Brain microvascular endothelial cell (primary cell): ENCODE measurements at places on chromosomes 3 and 15.

DNA sequence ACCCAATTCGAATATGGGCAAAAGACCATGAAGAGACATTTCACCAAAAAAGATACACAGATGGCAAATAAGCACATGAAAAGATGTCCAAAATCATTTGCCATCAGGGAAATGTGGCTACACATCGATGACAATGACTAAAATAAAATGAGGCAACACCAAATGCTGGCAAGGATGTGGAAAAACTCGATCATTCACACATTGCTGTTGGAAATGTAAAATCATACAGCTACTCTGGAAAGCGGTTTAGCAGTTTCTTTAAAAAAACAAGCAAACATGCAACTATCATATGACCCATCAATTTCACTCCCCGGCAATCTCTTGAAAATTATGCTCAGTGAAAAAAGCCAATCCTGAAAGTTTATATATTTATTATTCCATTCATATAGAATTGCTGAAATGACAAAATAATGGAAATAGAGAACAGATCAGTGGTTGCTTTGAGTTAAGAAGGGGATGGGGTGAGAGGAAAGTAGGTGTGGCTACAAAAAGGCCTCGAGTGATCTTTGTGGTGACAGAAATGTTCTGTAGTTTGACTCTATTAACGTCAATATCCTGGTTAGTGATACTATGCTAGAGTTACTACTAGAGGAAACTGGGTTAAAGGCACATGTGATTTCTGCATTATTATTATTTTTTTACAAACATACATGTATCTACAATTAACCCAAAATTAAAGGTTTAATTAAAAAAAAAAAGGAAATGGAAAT lies 45.0 kb downstream of the DLG1 start:
- no peak for DNase-seq

DNA sequence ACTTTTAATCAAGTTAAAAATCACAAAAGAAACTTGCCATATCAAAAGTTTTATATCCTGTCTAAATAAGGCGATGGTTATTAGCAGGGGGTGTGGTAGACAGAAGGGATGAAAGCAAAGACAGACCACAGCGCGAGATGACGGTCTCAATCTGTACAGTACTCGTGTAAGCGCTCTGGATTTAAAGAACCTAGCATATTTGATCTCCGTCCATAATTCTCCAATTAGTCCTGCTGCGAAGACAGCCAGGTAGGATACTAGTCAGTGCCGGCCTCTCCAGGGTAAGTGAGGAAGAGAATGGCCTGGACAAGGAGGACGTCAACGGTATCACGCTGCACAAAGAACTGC lies 701 bp downstream of the SGO1 start:
- peak; percentile 12 for DNase-seq

GRCh38 chr15:63256433-63257274 lies 20.8 kb upstream of the APH1B start:
- peak; percentile 38 for DNase-seq

- DNase-seq: no peak
These were observed 124.0 kb downstream of the RAP2B start for GRCh38 chr3:153285982-153286381.

DNA sequence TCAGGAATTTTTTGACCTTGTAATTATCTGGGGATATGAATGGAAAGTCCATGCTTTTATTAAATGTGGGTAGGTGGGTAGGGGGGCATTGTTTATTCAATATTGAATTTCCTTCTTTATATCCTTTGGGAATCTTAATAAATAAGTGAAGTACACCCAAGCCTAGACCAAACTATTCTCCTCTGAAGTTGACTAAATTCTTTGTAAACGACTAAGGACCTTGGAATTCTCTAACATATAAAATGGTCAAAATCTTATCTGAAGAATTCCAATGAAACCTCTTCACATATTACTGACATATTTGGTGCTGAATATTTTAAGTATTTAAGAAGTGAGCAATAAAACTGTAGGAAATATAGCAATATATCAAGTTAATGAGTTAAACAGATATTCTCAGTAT lies 1432.1 kb upstream of the GBE1 start:
- DNase-seq: no peak

GRCh38 chr15:79595995-79596622 lies 164.0 kb downstream of the MINAR1 start:
- DNase-seq: peak; percentile 16

- no peak for DNase-seq
These were observed 67.4 kb downstream of the XXYLT1 start for GRCh38 chr3:195203606-195204005.

- DNase-seq: no peak
These were observed 867 bp upstream of the DCAF1 start for GRCh38 chr3:51500632-51501131.

GRCh38 chr3:156010829-156011228 lies 109.5 kb upstream of the KCNAB1 start:
- DNase-seq: no peak

DNA sequence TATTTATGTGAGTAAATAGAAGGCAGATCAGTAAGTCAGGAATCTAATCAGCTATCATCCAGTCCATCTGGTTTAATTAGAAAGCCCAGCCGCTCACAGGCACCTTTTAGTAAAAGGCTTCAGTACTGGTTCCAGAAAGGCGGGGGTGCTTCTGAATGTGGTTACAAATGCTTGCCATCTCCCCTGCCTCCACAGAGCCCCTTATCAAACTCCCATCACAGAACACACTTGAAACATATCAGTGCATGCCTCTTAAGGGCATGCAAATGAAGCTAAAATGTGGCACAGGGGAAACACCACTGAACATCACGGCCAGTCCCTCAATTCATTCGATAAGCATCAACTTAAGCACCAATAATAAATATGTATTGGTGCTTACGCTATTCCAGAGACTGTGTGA lies 261.4 kb downstream of the RORA start:
- no peak for DNase-seq

- DNase-seq: no peak
These were observed 897.6 kb upstream of the NR2F2 start for GRCh38 chr15:95432878-95433405.

DNA sequence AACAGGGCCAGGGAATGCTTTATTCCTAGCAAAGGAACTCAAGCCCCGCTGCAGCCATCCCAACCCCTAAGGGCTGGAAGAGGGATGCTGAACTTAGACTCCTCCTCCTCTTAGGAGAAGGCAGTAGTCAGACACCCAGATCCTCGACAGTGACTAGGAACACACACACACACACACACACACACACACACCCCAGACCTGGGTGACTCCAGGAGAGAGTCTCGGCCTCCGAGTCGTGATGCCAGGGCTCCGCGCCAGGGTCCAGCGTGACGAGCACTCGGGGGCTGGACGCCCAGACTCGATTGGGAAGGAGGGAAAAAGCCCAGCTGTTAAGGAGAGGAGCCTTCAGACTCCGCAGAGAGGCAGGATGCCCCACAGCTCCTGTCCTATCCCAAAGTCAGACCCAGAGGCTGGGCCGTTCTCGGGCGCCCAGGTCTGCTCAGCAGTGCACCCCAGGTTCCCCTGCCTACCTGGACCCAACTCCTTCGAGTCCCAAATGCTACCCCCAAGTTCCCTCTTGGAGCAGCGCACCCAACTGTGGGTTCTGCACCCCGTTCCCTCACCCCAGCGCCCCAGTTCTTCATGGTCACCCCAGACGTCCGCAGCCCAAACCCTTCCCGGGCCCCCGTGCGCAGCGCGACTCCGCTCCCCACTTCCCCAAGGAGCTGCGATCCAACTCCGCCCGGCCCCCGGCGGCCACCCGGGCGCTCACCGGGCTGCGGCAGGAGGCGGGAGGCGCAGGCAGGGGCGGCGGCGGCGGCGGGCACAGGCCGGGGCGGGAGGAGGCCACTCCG lies 421 bp downstream of the BMF start:
- DNase-seq: no peak

GRCh38 chr15:25670621-25671020 lies 192.5 kb downstream of the ATP10A start:
- no peak for DNase-seq

DNA sequence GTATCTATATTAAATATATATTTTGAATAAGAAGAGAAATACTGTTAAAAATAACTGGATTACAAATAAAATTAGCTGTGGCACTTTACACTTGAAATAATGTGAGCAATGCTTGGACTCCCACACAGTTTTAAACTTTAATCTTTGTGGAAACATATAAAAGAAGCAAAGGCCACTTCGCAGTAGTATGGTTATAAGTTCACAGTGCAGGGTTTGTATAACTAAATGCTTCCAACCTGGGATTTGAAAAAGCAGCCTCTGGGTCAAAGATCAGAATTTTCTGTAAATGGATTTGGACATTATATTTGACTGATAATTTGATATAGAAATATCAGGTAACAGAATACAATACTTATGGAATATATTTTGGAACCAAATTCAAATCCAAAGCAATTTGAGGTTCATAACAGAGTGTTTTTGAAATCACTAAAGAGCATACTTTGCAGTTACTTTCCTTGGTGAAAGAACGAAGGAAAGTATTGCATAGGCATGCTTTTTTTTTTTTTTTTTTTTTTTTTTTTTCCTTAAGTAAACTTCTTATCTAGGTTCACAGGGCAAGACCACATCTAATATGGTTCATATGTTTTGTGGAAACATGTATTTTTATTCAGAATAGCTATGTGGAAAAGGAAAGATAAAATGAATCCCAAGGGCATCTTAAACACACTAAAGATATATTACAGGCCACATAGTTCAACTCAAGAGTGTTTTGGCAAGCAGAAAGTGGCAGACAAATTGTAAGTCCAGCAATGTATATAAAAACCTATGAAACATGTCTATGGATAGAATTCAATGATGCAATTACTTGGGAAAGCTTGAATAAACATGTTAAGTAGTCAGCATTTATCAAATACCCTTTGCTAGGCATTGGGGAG lies 47.1 kb upstream of the SGO1 start:
- no peak for DNase-seq

DNA sequence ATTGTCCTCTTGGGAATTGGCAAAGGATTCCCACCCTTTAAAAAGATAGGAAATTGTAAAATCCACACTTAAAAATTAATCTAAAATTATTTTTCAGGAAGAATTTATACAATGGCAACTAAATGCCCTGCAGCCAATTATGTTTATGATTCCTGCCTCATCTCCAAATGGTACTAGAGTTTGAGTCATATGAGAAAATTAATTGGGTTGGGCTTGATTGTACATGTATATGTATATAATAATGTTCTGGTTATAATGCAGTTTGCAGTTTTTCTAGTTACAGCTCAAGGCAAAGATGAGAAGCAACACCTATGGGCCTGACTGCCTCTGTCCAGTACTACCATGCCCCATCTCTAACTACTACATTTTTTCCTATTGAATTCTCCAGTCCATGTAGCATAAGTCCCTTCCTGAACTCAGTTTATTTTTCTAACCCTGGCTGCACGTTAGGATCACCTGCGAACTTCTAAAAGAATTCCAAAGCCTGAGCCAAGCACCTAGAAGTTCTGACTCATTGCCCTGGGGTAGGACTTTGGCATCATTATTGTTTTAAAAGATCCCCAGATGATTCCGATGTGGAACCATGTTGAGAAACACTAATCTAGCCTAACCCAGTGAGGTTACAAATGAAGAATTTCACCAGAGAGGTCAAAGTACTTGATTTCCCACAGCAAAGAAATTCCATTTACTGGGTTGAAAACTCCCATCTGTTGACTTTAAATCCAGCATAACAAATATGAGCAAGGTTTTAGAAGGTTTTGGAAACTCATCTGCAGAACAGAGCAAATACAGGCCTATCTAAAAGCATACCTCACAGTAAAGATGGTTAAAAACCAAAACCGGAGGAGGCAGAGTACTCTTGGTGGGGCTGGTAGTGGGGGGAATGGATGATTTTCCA lies 19.4 kb downstream of the TGFBR2 start:
- no peak for DNase-seq

DNA sequence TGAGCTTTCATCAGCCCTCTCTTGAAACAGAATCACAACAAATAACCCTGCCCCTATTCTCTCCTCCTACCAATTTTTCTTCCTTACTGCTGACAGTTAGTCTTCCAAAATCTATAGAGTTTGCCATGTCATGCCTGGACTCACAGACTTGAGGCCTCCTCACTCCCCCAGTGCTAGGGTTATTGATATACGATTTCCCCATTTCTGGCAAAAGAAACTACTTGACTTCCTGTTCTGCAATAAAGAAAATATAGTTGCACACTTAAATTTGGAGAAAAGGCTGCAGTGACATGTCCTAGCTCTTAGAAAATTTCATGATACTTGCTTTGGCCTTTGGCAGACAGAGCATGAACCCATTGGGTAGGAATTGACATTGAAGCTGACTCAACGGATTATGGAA lies 75.9 kb downstream of the CYP19A1 start:
- no peak for DNase-seq

DNA sequence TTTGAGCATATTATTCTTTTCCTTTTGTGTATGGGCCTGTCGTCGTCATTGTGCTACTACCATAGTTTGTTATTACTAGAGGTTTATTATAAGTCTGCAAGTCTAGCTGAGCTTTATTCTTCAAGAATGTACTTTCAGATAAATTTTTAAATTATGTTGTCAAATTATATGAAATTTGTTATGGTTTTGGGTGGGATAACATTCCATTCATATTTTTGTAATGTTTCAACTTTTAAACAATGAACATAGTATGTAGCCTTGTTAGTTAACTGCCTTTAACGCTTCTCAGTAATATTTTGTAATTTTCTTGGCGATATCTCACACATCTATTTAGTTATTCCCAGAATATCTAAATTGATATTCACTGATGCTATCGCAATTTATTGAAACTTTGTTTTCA lies 41.6 kb upstream of the GOLGA8B start:
- DNase-seq: no peak

DNA sequence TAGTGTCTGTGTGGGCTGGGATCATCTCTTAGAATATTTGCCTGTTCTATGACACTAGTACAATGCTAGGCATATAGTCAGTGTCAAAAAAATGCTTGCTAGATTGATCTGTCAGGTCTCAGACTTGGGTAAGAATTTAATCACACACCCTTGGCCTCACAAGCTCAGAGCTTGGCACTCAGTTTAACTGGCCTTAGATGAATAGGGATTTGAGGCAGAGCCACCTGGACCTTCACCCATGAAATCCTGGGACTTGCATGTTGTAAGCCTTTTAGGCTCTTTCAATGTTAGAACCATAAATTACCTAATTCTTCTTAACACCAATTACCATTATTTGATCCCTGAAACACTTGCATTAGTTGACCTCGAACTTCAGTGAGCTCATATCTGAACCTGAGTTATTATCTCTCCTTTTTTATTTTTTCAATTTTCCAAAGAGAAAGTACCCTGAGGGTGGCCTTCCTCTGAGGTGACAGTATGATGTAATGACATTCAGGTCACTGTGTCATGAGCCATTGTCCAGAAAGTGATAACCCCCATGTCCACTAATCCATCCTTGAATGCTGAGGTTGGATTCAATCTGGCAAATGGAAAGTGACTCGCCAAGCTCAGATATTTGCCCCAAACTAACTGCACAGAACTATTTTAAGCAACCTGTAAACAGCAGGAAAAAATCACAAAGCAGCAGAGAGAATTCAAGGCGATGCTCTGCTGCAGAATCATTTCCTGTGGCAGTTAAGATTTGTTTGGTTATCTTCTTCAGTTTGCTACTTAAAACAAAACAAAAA lies 615.2 kb upstream of the NR2F2 start:
- no peak for DNase-seq

- DNase-seq: no peak
These were observed 95.4 kb downstream of the FRMD5 start for GRCh38 chr15:44099671-44100070.
